ENCODE measurements at places on chromosomes 11 and 22. TPM values are rescaled to one million over a fixed set of nuclear protein-coding genes. Genes with fewer than 3 reads are reported as not detected.

Gene OR51S1
- total RNA-seq: not detected

Gene GLYATL1
- total RNA-seq: not detected

Gene TRIM66
- total RNA-seq: 4.1 TPM

Gene LRRC4C
- 0.27 TPM for total RNA-seq

Gene ACP2
- total RNA-seq: 24.9 TPM

- no peak for DNase-seq
Measured at GRCh38 chr11:58609723-58610122, 12.7 kb upstream of the CNTF start.

DNA sequence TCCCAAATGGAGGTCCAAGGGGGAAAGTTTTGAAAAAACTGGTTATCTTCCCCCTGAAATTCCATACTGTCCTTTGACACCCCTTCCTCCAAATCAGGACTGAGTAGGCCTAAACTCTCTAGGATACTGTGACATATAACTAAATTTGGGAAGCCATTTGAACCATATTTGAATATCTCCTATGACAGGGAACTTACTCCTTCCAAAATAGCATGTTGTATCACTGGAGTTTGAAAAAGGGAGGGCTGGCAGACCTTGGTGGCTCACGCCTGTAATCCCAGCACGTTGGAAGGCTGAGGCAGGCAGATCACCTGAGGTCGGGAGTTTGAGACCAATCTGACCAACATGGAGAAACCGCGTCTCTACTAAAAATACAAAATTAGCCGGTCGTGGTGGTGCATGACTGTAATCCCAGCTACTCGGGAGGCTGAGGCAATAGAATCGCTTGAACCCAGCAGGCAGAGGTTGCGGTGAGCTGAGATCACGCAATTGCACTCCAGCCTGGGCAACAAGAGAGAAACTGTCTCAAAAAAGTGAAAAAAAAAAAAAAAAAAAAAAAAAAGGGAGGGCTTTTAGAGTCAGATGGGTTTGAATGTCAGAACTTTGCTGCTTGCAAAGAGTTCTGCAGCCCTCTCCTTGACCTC lies 42.4 kb downstream of the PIK3C2A start:
- DNase-seq: no peak

- DNase-seq: no peak
Measured at GRCh38 chr11:22079133-22079872, 113.6 kb upstream of the ANO5 start.

DNA sequence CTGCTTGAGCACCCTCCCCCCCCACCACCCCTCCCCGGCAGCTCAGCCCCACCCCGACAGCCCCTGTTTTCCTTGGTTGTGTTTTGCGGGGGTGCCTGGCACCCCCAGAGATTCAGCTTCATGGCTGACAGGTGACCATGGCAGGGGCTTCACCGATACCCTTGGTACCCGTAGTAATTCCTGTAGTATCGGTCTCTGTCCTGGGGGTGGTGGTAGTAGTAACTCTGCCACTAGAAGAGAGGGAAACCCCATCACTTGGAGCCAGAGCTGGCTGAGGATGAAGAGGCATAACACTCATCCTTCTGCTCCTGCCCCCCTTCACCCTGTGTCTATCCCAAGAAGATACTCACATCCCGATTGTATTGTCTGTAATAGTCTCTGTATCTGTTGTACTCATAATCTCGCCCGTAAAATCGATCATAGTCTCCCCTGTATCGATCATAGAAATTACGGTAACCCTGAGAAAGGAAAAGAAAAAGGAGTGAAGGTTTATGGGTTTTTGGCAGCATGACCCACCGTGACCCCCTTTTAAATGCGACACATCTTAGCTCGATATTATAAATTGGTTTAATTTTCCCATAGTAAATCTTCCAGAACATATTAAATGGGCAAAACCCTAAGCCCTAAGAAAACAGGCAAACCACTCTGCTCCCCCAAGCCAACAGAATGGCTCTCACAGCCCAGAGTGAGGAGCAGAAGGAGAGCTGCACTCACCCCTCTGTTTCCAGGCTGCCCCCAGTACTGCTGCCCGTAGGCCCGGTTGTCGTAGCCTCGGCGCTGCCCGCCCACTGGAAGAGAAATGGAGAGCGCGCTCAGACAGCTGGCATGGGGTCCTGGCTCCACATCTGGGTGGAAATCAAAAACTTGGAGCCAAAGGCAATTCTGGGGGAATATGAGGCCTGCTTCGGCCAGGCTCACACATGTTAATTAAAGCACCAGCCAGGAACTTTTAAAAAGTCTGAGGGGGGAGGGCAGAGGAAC lies 8.0 kb downstream of the GNG3 start:
- DNase-seq: no peak

DNA sequence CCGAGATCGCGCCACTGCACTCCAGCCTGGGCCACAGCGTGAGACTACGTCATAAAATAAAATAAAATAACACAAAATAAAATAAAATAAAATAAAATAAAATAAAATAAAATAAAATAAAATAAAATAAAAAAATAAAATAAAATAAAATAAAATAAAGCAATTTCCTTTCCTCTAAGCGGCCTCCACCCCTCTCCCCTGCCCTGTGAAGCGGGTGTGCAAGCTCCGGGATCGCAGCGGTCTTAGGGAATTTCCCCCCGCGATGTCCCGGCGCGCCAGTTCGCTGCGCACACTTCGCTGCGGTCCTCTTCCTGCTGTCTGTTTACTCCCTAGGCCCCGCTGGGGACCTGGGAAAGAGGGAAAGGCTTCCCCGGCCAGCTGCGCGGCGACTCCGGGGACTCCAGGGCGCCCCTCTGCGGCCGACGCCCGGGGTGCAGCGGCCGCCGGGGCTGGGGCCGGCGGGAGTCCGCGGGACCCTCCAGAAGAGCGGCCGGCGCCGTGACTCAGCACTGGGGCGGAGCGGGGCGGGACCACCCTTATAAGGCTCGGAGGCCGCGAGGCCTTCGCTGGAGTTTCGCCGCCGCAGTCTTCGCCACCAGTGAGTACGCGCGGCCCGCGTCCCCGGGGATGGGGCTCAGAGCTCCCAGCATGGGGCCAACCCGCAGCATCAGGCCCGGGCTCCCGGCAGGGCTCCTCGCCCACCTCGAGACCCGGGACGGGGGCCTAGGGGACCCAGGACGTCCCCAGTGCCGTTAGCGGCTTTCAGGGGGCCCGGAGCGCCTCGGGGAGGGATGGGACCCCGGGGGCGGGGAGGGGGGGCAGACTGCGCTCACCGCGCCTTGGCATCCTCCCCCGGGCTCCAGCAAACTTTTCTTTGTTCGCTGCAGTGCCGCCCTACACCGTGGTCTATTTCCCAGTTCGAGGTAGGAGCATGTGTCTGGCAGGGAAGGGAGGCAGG lies at the start of gene GSTP1:
TSS of gene GSTP1 (plus strand) at position 566 of the 958 bp plus-strand sequence. CDS start at position 598, 32 bp downstream.
- DNase-seq: peak; percentile 85

- DNase-seq: no peak
Measured at GRCh38 chr11:63503492-63503891, 2.4 kb upstream of the LGALS12 start.

GRCh38 chr11:12797996-12798395 lies 123.8 kb downstream of the TEAD1 start:
- no peak for DNase-seq

DNA sequence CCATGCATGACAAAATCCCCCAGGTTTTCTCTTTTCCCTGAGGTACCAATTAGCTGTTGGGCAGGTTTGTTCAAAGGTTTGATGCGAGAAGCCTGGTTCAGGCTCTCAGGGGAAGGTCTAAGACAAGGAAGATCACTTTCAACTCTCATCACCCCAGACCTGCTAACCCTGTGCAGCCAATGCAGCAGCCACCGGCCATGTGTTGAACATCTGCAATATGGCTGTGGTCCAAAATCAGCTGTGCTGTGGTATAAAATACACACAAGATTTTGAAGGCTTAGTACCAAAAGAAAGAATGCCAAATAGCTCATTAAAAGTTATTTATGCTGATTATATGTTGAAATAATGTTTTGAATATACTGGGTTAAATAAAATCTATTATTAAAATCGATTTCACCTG lies 58.5 kb downstream of the SMCO4 start:
- DNase-seq: peak; percentile 53

GRCh38 chr22:32308191-32308590 lies 49.5 kb upstream of the RFPL3 start:
- no peak for DNase-seq

DNA sequence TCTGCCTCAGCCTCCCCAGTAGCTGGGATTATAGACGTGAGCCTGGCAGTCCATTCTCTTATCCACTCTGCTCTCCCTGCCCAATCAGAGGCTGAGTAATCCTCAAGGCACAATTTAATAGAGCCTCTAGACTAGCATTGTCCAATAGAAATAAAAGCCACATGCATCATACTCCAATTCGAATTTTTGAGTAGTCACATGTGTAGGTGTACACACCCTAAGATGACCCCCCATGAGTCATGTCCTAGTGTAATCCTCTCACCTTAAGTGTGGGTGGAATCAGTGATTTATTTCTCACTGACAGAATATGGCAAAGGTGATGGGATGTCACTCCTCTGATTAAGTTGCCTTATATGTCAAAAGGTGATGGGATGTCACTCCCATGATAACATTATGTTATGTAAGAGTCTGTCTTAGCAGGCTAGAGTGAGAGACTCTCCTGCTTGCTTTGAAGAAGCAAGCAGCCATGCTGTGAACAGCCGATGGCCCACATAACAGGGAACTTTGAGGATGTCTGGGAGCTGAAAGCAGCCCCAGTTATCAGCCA lies 61.3 kb downstream of the MN1 start:
- DNase-seq: no peak

DNA sequence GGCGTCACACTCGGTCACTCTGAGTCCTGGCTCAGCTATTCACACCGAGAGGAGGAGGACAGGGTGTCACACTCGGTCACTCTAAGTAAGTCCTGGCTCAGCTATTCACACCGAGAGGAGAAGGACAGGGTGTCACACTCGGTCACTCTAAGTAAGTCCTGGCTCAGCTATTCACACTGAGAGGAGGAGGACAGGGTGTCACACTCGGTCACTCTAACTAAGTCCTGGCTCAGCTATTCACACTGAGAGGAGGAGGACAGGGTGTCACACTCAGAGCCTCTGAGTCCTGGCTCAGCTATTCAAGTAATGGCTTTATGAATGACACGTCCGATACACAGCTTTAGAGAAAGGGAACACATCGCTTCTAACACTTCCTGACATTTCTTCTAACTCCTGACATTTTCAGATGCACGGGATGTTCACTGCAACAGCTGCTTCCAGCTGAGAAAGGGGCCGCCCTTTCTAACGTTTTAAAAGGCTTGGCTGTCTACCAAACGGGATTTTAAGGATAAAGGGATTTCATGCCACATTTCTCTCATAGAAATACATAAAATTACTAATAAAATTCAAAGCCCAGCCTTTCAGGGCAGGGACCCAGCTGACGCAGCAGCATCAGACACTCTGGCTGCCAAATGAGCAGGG lies 28.1 kb downstream of the DRD4 start:
- peak; percentile 41 for DNase-seq

DNA sequence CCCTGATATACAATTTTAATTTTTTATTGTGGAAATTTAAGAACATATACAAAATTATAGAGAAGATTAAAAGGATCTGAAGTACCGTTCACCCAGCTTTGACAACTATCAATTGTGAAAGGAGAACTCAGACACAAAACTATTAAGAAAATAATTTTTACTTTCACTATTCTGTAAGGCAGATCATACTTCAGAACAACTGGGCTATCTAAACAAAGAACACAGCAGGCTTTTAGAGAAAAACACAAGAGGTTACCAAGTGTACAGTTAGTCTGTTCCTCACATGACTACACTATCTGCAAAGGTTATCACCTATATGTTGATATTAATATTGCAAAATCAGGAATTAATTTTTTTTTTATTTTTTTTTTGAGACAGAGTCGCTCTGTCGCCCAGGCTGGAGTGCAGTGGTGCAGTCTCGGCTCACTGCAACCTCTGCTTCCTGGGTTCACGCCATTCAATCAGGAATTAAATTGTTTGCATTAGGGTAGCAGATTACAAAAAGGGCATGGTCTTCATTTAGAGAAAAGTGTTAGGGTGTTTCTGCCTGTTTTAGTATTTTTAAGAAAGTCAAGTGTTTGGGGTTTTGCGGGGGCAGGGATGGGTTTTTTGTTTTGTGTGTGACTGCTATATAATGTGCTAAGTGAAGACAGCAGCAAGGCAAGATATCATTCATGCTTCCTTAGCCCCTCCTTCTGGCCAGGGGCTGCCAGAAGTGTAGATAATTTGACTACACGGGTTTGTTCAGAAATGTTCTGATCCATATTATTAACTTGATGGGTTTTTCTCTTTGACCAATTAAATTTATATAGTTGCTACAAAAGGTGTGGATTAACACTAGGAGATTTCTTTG lies 27.6 kb upstream of the SIK2 start:
- no peak for DNase-seq

GRCh38 chr22:42268852-42269410 lies 1.5 kb downstream of the TCF20 start:
- DNase-seq: no peak

DNA sequence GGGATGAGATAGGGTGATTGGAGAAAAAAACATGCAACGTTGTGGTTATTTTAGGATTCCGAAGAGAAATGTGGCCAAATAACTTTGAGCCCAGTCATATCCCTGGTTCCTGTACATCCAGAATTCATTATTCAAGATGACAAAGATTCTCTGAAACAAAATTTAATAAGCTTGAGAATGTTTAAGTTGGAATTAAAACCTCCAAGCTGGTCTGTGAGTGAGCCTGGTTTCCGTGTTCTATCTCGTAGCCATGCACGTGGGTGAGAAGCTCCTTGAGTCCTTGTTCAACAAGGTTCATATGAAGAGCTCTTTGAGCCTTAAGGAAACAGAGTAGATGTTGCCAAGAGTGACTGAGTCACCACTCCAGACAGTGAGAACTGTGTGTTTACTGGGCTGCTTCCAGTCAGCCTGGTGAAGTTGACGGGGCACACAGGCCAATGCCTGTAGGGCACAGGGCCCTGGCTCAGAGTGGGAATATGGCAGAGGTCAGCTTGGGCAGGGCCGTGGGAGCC lies 206.5 kb downstream of the NAV2 start:
- peak; percentile 99 for DNase-seq

- DNase-seq: no peak
Measured at GRCh38 chr11:85752890-85753581, 57.9 kb downstream of the SYTL2 start.

DNA sequence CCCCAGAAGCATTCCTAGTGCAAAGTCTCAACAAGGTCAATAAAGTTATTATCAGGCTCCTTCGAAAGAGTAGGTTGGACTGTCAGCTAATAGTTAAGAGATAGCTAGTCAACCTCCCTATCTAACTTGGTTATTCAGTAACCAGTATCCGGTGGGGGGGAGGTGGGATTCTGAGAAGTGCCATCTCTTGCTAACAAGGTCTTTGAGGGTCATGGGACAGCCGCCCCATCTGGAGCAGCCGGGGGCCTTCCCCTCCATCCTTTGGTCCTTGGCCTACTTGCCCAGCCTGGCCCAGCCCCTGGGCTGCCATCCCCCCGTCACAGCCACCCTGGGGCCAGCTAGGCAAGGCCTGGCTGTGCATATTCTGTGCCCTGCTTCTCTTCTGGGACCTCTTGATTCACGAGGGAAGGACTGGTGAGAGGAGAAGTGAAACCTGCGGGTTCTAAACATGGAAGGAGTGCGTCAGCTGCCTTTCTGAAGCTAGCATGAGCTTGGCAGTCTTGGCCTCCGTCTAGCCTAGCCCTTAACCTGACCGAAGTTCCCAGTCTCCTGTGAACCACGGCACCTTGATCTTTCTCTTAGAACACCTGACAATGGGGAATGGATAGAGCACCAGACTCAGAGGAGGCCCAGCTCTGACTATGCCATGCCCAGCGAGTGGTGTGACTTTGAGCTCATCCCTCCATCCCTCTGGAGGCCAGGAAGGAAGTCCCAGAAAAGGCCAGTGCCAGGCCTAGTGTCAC lies 9.3 kb downstream of the SLC37A2 start:
- DNase-seq: no peak

GRCh38 chr11:2763984-2764383 lies 64.2 kb upstream of the KCNQ1OT1 start:
- DNase-seq: no peak
